Stimulated activated CD4-positive, alpha-beta T cell treated with anti-CD3 and anti-CD28 coated beads, Interleukin-15, amount 100 ng/mL, for 1 hour (primary cell): ENCODE measurements at places on chromosomes 6 and 20.

DNA sequence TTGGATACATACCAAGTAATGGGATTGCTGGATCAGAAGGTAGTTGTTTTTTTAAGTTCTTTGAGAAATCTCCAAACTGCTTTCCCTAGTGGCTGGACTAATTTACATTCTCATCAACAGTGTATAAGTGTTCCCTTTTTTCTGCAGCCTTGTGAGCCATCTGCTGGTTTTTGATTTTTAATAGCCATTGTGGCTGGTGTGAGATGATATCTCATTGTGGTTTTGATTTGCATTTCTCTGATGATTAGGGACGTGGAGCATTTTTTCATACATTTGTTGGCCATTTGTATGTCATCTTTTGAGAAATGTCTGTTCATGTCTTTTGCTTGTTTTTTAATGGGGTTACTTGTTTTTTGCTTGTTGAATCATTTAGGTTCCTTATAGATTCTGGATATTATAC is 34.8 kb downstream of the TOP1 start:
- DNase-seq = no peak

GRCh38 chr6:699319-699718 is 6.4 kb upstream of the EXOC2 start:
- DNase-seq = no peak

GRCh38 chr20:48538058-48538825 is 289.6 kb downstream of the PREX1 start:
- no peak for DNase-seq

GRCh38 chr6:149842331-149842730 is 21.8 kb downstream of the LRP11 start:
- DNase-seq = no peak

DNA sequence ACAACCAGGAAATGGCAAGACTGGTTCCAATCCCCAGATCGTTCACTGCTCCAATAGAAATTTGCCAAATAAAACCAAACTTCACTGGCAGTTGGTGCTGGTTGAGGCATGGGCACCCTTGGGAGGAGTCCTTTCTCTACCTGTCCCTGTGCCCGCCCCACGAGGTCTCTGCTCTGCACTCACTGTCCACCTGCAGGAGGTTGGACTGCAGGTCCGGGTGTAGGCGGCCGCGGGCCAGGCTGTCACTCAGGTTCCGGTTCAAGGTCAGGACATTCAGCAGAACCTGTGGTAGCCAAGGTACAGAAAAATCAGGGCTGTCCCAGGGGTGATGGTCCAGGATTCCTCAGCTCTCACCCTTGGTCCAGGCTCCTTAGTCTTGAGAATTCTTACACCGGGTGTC is 22.9 kb downstream of the GGT7 start:
- no peak for DNase-seq

DNA sequence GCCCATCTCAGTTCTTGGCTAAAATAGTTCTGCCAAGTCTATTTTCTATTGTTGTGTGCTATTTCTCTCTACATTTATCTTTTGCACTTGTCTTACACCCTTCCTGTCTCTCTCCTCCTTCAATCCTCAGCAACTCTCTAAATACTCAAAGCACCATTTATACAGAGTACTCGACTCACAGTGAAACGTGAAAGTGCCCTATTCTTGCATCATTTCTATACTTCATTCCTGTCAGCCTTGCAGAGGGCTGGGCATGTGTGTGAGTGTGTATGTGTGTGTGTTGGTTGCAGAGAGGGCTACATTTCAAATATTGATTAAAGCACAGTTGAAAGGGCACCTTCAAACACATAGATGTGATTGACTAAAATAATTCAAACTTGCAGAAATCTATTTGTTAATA is 373.2 kb upstream of the MANEA start:
- no peak for DNase-seq

GRCh38 chr20:40592941-40593340 is 96.1 kb downstream of the MAFB start:
- no peak for DNase-seq

- no peak for DNase-seq
Observed at GRCh38 chr6:163494279-163494727, 79.8 kb downstream of the QKI start.

- DNase-seq = no peak
Observed at GRCh38 chr20:33716498-33716897, 3.6 kb downstream of the PXMP4 start.

DNA sequence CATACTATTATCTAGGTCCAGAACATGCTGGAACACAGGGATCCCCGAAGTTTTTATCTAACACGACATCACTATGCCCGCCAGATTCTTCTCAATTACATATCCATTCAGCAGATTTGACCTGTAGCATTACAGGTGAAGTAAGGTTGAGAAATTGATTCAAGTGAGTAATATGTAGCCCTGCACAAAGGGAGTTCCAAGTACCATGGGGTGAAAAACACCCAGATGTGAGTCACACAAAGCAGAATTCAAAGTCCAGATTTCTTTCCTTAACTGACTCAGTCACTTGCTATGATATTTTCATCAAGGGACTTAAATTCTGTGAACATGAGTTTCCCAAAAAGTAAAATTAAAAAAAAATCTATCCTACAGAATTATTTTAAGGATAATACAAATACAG is 655.4 kb upstream of the PTCHD4 start:
- DNase-seq = no peak

GRCh38 chr20:33370291-33370690 is 31.0 kb downstream of the CDK5RAP1 start:
- DNase-seq = peak; percentile 46

DNA sequence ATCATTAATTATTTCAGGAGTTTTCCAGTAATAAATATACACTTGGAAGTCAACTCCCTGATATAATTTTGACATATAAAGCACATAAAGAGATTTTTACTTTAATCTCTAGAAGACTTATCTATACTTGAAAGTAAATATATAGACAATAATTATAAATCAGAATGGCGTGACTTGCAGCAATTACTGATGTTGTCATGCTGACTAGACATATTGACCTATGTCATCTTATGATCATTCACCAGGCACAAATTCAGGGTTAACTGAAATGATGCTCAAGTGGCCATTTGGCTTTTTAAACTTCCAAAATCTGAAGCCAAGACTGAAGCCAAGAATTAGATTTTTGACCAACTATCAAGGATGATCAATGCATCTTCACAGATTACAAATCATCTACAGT is 192.2 kb downstream of the MCHR2 start:
- DNase-seq = no peak

- DNase-seq = peak; percentile 22
Observed at GRCh38 chr6:28940294-28940857, 16.6 kb upstream of the TRIM27 start.

- no peak for DNase-seq
Observed at GRCh38 chr6:134421501-134421900, 103.6 kb upstream of the SGK1 start.

- DNase-seq = no peak
Observed at GRCh38 chr6:41215777-41216176, 12.4 kb upstream of the TREML4 start.

GRCh38 chr6:99189823-99190721 is 159.4 kb downstream of the FAXC start:
- DNase-seq = no peak

- no peak for DNase-seq
Observed at GRCh38 chr6:1593286-1593957, 16.3 kb upstream of the FOXC1 start.

GRCh38 chr6:142907544-142907943 is 37.4 kb downstream of the HIVEP2 start:
- DNase-seq = no peak

- no peak for DNase-seq
Observed at GRCh38 chr20:37326666-37327065, 19.3 kb upstream of the SRC start.

GRCh38 chr6:131685266-131685780 is 15.9 kb downstream of the OR2A4 start:
- DNase-seq = no peak

- no peak for DNase-seq
Observed at GRCh38 chr6:113160306-113161017, 696.7 kb upstream of the MARCKS start.

GRCh38 chr6:119713903-119714302 is 364.3 kb upstream of the MAN1A1 start:
- no peak for DNase-seq

DNA sequence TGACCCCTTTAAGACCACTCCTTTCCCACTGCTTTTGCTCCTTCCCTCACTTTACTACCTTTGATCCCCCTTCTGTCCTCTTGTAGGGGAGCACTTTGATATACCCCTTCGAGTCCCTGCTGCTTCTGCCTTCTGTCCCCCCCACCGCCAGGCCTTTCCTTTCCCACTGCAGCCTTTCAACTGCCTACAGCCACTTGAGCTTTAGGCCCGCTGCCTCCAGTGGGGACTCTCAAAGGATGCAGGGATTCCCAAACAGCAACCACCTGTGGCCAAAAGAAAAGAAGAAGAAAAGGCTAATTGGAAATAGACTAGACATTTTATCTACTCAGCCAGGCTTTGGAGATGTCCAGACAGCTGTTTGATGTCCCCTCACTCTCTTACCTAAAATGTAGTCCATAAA is 77.0 kb upstream of the DTNBP1 start:
- DNase-seq = no peak

DNA sequence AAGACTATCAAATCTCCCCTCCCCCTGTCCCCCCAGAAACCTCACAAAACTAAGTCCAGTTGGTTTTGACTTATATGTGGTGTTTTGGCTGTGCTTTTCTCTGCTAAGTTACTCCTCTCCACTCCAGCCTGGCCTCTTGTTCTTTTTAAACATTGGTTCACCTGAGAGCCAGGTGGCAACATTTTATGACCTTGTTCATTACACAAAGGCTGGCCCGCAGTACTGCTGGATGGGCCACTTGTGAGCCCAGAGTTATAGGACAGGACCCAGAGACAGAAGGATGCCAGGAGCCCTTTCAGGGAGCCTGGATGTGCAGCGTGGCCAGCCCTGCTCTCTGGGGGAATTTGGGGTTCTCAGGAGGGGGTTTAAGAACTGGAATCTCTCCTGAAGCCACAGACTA is 90.0 kb downstream of the RAMACL start:
- no peak for DNase-seq

GRCh38 chr20:10631126-10631525 is 42.7 kb downstream of the JAG1 start:
- no peak for DNase-seq

GRCh38 chr6:30810813-30811339 is 66.5 kb upstream of the IER3 start:
- DNase-seq = peak; percentile 16

DNA sequence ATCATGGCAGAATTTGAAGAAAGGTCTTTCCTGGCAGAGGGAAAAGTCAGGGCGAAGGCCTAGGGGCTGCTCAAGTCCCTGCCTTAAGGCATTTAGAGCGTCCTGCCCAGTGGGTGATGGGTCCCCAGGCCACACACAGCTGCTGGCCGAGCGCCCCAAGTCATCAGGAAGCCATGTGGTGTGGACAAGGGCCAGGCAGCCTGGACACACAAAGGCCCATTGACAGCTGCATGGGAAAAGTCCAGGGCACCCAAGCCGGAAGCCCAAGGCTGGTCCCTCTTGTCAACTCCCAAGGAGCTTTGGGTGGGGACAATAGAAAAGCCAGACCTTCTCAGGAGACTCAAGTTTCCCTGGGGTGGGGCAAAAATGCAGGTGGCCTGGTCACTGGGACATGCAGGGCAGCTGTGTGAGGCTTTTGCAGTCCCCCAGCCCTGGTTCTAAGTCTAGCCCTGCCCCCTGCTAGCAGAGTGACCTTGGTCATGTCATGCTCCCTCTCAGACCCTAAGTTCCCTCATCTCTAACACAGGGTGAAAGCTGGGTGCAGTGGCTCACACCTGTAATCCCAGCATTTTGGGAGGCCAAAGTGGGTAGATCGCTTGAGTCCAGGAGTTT is 44.3 kb upstream of the PTGIS start:
- no peak for DNase-seq

- no peak for DNase-seq
Observed at GRCh38 chr6:11806561-11807317, 28.1 kb upstream of the ADTRP start.

- no peak for DNase-seq
Observed at GRCh38 chr6:170448751-170449630, 104.1 kb downstream of the PSMB1 start.

DNA sequence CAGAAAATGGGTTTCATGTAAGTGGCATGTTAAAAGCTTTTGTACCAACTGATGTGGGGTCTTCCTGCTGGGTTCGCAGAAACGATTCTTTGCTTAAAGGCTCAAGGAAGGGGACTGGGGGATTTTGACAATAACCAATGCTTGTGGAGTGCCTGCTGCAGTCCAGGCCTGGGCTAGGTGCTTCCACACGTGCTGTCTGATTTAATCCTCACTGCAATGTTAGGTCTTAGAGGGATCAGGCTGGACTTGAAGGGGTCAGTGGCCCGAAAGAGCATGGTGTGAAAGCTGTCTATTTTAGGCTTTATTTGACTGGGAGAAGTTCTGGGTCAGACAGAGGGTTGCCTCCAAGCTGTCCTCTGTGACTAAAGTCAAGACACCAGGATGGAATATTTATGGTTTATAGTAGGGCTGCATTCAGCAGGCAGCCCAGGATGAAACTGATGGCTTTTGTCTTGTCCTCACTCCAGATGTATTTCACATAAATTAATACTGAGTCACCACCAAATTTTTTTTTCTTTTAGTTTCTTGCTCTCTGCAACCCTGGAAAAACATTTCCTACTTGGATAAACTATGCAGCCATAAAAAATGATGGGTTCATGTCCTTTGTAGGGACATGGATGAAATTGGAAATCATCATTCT is 219.1 kb downstream of the ZMYND8 start:
- no peak for DNase-seq

- no peak for DNase-seq
Observed at GRCh38 chr6:34608321-34609091, 52.4 kb upstream of the SPDEF start.

GRCh38 chr6:33799454-33800113 is 4.2 kb downstream of the MLN start:
- no peak for DNase-seq

GRCh38 chr6:133358574-133359150 is 117.5 kb downstream of the EYA4 start:
- no peak for DNase-seq

GRCh38 chr20:23148731-23149570 is 62.8 kb upstream of the CD93 start:
- no peak for DNase-seq

DNA sequence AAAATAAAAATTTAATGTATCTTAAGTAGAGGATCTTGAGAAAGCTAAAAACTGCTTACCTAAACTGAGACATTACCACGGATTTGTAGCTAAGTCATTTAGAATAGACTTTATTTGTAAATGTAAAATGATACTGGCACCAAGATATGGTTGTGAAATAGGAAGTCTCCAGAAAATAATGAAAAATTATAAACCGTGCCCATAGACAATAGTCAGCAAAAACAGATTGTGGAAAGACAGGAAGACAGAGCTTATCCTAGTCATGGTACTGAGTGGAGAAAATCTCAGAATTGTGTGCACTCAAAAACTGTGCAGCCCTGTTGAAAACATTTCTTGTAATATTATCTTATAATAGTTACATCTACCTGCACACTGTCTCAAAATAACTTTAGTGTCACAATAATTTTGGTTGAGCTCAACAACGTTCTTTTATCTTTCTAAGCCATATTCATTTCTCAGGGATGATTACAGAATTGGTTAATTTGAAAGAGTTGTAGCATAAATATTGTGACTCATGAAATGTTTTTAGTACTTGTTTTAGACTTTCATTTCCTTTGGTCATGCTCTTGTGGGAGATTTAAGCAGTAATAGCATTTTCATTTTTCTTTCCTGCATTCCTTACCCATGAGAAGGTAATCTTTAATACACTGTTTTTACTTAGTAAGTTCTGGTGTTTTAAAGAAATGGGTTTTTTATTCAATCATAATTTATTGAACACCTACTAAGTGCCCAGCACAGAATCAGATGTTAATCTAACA is 174.5 kb downstream of the SOX4 start:
- DNase-seq = no peak
